Psoas muscle (tissue), 8 donors: ENCODE measurements at places on chromosomes 7 and 10. TPM values are rescaled to one million over a fixed set of nuclear protein-coding genes. Genes with fewer than 3 reads are reported as not detected.

SLC26A5 gene
- total RNA-seq = not detected

- H3K4me3 ChIP-seq = no peak overlapping the region
- peak overlapping the region; percentile 73 for H3K27ac ChIP-seq
- peaks cover 33% of the 10 kb centered on the region for H3K4me1 ChIP-seq
- no peak for DNase-seq
- no peaks in the 10 kb centered on the region for H3K27me3 ChIP-seq
- no peaks in the 10 kb centered on the region for H3K36me3 ChIP-seq
These were observed 123.4 kb downstream of the TNS3 start for GRCh38 chr7:47458486-47458885.

GRCh38 chr10:110893559-110894179 is 21.9 kb downstream of the PDCD4 start:
- peaks cover 67% of the 10 kb centered on the region for H3K36me3 ChIP-seq
- no peaks in the 10 kb centered on the region for H3K27me3 ChIP-seq
- DNase-seq = no peak
- no peaks in the 10 kb centered on the region for H3K4me1 ChIP-seq
- no peak overlapping the region for H3K4me3 ChIP-seq
- no peak overlapping the region for H3K27ac ChIP-seq

DNA sequence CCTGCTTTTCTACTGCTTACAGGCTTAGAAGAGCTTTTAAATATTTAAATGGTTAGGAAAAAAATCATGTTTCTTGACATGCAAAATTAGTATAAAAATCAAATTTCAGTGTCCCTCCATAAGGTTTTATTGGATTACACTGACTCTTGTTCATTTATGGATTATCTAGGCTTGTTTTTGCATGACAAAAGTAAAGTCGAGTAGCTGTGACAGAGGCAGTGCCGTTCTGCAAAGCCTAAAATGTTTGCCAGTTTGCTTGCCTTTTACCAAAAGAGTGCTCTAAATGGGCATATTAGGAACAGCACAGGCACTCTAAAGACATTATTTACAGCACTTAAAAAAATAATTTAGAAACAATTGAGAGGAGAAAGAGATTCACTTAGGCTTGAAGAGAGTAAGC is 139.6 kb downstream of the TSPAN12 start:
- no peak for DNase-seq
- H3K36me3 ChIP-seq = no peaks in the 10 kb centered on the region
- no peak overlapping the region for H3K27ac ChIP-seq
- no peaks in the 10 kb centered on the region for H3K27me3 ChIP-seq
- H3K4me1 ChIP-seq = no peaks in the 10 kb centered on the region
- no peak overlapping the region for H3K4me3 ChIP-seq

- H3K27me3 ChIP-seq = no peaks in the 10 kb centered on the region
- no peak overlapping the region for H3K4me3 ChIP-seq
- DNase-seq = no peak
- no peaks in the 10 kb centered on the region for H3K36me3 ChIP-seq
- no peaks in the 10 kb centered on the region for H3K4me1 ChIP-seq
These were observed 52.5 kb upstream of the MACC1 start for GRCh38 chr7:20269726-20270125.

DNA sequence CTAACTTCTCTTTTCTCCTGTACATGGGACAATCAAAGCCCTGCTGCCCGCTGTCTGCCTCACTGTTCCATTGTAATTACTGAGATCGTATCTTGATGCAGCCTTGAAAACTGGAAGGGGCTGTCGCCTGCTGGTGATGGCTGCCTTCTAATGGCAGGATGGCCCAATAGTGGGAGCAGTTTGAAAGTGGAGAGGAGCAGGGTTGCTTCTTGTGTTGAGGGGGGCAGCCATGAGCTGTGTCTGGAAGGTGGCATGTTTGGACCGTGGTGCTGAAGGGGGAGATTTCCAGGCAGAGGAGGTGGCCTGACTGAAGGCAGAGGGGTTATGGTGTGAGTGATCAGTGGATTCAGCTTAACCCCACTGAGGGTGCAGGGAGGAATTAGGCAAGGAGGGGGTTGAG is 8.1 kb downstream of the WDFY4 start:
- H3K27ac ChIP-seq = no peak overlapping the region
- H3K27me3 ChIP-seq = no peaks in the 10 kb centered on the region
- H3K4me3 ChIP-seq = no peak overlapping the region
- no peaks in the 10 kb centered on the region for H3K4me1 ChIP-seq
- H3K36me3 ChIP-seq = no peaks in the 10 kb centered on the region
- DNase-seq = no peak

FFAR4 gene
- not detected for total RNA-seq

TEX47 gene
- not detected for total RNA-seq

GRCh38 chr10:91513598-91514424 is 103.7 kb downstream of the HECTD2 start:
- H3K36me3 ChIP-seq = no peaks in the 10 kb centered on the region
- H3K27me3 ChIP-seq = no peaks in the 10 kb centered on the region
- DNase-seq = no peak
- H3K4me3 ChIP-seq = no peak overlapping the region

DNA sequence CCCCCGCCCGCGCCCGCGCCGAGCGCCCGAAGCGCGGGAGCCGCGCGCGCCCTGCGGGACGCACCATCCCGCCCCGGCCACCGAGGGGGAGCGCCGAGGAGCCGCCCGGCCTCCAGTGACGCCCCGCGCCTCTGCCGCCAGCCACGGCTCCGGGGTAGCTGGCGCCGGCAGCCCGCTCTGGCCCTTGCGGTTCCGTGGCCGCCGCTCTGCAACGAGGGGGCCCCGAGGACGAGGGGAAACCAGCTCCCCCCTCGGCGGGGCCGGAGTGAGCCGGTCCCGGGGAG is at the start of gene PAXIP1:
PAXIP1 (minus strand) TSS at position 33 of the 284 bp plus-strand sequence. CDS start 195 bp downstream, outside the sequence.
- peak within 1 kb of the TSS; percentile 97 for H3K27ac ChIP-seq
- DNase-seq = peak; percentile 77
- H3K4me1 ChIP-seq = peaks cover 20% of the 10 kb centered on the region

DNA sequence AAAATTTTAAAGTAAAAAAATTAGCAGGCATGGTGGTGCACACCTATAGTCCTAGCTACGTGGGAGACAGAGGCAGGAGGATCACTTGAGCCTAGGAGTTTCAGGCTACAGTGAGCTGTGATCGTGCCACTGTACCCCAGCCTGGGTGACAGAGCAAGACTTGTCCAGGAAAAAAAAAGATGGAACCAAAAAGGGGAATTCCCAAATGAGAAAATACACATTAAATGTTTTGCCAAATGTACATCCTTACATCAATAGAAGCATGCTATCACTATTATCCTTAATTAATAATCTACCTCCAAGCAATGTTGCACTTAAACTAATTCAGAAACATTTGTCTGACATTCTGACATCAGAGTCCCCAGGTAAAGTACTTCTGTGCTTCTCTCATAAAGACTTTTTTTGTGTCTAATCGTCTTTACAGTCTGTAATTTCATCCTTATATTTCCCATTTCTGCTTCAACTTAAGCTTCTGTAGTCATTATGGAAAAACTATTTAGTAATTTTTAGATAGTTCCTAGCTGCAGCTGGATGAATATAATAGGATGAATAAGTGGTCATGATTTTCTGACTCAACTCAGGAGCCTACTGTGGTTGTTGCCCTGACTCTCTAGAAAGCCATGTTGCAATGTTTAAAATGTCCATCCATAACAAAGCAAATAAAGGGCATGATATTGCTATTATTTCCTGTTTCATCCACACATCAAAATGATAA is 57.7 kb downstream of the MYPN start:
- H3K27me3 ChIP-seq = no peaks in the 10 kb centered on the region
- no peak overlapping the region for H3K4me3 ChIP-seq
- no peak for DNase-seq
- H3K4me1 ChIP-seq = no peaks in the 10 kb centered on the region
- H3K36me3 ChIP-seq = peaks cover 95% of the 10 kb centered on the region
- H3K27ac ChIP-seq = peak overlapping the region; percentile 30

NPS gene
- not detected for total RNA-seq

- H3K4me3 ChIP-seq = no peak overlapping the region
- H3K36me3 ChIP-seq = no peaks in the 10 kb centered on the region
- no peaks in the 10 kb centered on the region for H3K4me1 ChIP-seq
- no peak for DNase-seq
- H3K27me3 ChIP-seq = no peaks in the 10 kb centered on the region
These were observed 111.9 kb downstream of the CACNB2 start for GRCh38 chr10:18252086-18252485.

- H3K27ac ChIP-seq = no peak overlapping the region
- no peaks in the 10 kb centered on the region for H3K36me3 ChIP-seq
These were observed 26.7 kb downstream of the TSPAN14 start for GRCh38 chr10:80480852-80481251.

NAT16 gene
- total RNA-seq = not detected

AKR1E2 gene
- total RNA-seq = 3.2 TPM

DNA sequence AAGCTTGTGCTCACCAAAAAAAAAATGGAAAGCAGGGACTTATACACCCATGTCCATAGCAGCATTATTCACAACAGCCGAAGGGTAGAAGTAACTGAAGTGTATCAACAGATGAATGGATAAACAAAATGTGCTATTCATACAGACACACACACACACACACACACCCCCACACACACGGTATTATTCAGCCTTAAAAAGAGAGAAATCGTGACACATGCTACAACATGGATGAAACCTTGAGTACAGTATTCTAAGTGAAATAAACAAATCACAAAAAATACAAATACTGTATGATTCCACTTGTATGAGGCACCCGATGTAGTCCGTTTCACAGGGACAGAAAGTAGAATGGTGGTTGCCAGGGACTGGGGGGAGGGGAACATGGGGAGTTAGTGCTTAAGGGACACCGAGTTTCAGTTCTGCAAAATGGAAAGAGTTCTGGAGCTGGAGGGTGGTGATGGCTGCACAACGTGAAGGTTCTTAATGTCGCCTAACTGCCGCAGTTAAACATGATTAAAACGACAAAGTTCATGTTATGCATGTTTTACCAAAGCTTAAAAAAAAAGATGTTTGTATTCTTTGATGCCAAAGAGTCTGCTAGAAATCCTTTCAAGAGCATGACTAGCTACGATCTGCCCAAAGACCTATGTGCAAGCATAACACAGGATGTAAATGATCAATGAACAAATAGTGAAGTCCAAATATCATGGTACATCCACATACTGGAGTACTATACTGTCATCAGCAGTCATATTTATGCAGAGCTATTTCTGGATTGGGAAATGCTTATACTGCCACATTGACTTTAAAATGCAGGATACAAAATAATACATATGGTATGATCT is 7.2 kb downstream of the TNS3 start:
- H3K36me3 ChIP-seq = no peaks in the 10 kb centered on the region
- H3K27ac ChIP-seq = no peak overlapping the region
- no peak for DNase-seq
- no peak overlapping the region for H3K4me3 ChIP-seq

- H3K4me1 ChIP-seq = peaks cover 3% of the 10 kb centered on the region
- no peak overlapping the region for H3K4me3 ChIP-seq
- H3K36me3 ChIP-seq = no peaks in the 10 kb centered on the region
These were observed 112.2 kb downstream of the MYL10 start for GRCh38 chr7:101516851-101517250.

MMD2 gene
- not detected for total RNA-seq

DNA sequence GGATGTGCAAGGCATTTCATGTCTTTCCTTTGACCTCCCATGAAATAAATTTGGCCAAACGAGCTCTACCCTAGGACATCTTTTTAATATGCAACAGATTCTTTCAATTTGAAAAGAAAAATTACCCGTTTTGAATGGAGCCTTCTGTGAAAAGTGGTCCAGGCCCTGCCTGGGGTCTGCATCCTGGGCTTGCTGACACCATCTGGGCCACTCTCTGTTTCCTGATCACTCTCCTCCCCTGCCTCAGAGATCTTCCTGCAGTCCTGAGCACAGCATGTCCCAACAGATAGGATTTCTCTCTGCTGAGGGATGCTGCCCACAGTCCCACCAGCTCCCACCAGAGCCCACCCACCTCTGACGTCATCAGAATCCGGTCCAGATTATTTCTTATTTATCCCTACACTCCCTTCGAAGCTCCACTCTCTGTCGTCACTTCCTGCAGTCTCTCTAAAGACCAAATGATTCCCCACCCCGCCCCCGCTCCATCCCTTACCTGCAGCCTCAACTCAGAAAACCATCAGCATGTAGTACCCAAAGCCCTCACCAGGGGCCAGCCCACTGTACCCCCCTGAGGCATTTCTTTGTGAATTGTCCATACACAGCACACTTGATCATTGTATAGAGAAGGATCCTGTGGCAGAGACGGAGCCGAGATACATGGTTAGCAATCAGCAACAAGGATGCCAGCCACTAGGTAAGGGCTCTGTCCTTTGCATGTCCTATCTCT is 192.1 kb upstream of the MGMT start:
- DNase-seq = no peak
- no peaks in the 10 kb centered on the region for H3K27me3 ChIP-seq
- no peak overlapping the region for H3K27ac ChIP-seq

DNA sequence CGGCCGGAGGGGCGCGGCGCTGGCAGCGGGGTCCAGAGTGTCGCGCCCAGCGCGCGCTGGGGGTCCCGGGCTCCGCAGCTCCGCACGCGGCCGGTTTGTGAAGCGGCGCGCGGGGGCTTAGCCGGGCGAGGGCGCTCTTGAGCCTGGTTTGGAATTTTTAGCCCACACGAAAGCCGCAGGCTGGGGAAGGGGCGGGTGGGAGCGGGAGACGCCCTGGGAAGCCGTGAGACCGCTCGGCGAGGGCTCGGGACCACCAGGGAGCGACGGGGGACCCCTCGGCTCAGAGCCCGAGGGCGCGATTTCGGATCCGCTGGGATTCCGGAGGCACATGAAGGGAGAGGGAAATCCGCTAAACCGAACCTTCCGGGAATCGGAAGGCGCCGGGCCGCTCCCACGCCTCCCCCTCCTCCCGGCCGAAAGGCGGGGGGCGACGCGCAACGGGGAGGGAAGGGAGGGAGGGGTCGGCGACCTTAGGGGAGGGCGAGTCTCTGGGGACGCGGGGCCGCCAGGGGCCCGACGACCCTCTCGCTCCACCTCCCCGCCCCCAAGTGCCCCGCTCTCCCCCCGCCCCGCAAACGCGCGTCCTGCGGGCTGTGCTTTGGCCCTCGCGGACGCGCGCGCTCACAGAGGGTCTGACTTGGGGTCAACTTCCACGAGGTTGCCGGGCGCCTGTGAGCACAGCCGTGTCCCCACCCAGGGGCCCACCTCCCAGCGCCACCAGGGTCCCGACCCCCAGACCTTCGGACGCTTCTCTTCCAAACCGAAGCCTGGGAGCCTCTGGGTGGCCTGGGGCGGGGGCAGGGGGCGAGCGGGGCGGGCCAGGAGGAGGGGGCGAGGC is 5.1 kb upstream of the ELFN1 start:
- H3K27me3 ChIP-seq = peaks cover 79% of the 10 kb centered on the region
- H3K4me3 ChIP-seq = peak overlapping the region; percentile 74
- no peaks in the 10 kb centered on the region for H3K36me3 ChIP-seq

GRCh38 chr10:1977461-1977860 is 240.1 kb upstream of the ADARB2 start:
- no peak for DNase-seq
- H3K27me3 ChIP-seq = no peaks in the 10 kb centered on the region
- H3K36me3 ChIP-seq = no peaks in the 10 kb centered on the region
- H3K4me3 ChIP-seq = no peak overlapping the region
